ENCODE measurements at places on chromosomes 6 and 20. TPM values are rescaled to one million over a fixed set of nuclear protein-coding genes. Genes with fewer than 3 reads are reported as not detected.

Gene SOX4
- total RNA-seq: 127 TPM

Gene CALHM5
- 6.6 TPM for total RNA-seq

Gene SPATS1
- not detected for total RNA-seq

Gene SLC22A3
- not detected for total RNA-seq

Gene UFL1
- 18.3 TPM for total RNA-seq

Gene RCAN2
- total RNA-seq: 0.46 TPM

Gene SEMG1
- not detected for total RNA-seq

Gene TFAP2A
- not detected for total RNA-seq

Gene TMEM74B
- total RNA-seq: 1.1 TPM

Gene MOCS1
- total RNA-seq: 10.3 TPM

Gene RPS6KA2
- total RNA-seq: 72.6 TPM

Gene ZC3H12D
- total RNA-seq: not detected

Gene TMEM200A
- 0.74 TPM for total RNA-seq

Gene PRPF6
- 64.2 TPM for total RNA-seq

Gene MOG
- not detected for total RNA-seq

Gene DAAM2
- 0.42 TPM for total RNA-seq

Gene FERMT1
- total RNA-seq: 1.5 TPM

Gene CTAGE9
- total RNA-seq: not detected

Gene RPS10
- total RNA-seq: 1,416 TPM

Gene LAMA2
- total RNA-seq: 0.99 TPM

Gene STK35
- total RNA-seq: 17.5 TPM

Gene CNR1
- not detected for total RNA-seq

Gene KCNK15
- not detected for total RNA-seq

Gene MUC21
- not detected for total RNA-seq

Gene SGK2
- 0.35 TPM for total RNA-seq
